Daoy (cell line): ENCODE measurements at places on chromosomes 3 and 15.
A peak's percentile ranks its signal among the peaks of the same experiment; 100 is the strongest.

- DNase-seq = no peak
Measured at GRCh38 chr3:89360156-89360555, 252.7 kb downstream of the EPHA3 start.

GRCh38 chr3:187769771-187770170 is 24.5 kb upstream of the BCL6 start:
- no peak for DNase-seq

DNA sequence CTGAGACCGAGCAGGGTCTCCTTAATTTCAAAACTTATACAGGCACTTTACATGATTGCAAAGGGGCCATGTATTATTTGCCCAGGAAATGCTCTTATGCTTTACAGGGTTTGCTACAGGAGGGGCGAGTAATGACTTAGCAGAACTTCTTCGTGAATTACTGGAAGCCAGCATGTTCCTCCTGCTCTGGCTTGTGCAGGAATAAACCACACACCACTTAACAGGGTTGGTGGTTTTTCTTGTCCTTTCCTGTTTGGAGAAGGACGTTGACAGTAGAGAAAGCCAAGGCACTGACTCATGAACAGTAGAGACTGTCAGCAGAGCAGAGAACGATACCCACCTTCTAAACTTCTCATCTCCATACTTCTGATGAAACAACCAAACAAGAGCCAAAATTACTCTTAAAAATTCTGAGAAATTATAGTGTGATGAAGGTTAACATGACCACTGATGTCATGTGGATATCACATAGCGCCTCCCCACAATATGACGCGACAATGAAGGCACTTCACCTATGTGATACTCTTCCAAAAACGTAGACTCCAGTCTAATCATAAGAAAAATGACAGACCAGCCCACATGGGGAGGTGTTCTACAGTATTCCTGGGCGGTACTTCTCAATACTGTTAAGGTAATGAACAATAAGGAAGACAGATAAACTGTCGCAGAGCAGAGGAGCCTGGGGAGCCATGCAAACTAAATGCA is 24.7 kb upstream of the MCTP2 start:
- DNase-seq = peak; percentile 87

DNA sequence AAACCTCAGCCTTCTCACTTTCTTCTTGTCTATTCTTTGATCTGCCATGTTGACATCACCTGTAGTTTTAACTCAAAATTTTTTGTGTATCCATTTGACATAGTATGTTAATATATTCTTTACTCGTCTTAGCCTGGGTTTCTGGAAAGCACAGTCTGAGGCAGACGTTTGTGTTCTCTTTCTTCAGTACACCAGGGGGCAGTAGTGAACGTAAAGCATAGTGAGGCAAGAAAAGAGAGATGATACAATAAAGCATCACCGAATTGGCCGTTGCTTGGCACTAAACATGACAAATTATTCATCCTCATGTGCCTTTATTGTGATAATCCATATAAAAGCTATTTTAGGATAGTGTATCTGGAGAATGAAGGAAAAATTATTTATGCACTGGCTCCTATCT is 141.0 kb upstream of the MYRIP start:
- no peak for DNase-seq

DNA sequence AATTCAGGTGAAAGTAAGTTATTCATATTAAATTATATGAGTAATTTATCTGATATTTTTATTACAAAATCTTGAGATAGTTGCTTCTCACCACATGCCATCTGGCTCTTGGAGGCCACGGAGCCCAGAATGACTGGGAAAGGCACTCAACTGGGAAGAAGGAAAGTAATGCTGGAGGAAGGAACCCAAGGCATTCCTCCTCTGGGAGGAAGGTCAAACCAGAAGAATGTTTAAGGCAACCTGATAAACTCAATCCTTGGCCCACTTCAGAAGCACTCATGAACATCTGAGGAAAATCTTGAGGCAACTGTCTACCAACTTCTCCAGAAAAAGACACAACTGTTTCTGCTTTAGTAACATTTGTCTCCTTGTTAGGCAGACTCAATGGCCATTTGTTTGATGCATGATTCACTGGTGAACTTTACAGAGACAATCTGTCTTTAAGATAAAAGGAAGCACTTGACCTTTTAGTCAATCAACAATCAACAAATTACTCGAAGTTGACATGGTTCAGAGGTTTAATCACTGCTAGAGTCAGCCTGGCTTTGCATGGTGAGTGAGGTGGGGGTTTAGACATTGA is 261.4 kb upstream of the MME start:
- no peak for DNase-seq

GRCh38 chr3:151076626-151077025 is 8.8 kb upstream of the MED12L start:
- no peak for DNase-seq

DNA sequence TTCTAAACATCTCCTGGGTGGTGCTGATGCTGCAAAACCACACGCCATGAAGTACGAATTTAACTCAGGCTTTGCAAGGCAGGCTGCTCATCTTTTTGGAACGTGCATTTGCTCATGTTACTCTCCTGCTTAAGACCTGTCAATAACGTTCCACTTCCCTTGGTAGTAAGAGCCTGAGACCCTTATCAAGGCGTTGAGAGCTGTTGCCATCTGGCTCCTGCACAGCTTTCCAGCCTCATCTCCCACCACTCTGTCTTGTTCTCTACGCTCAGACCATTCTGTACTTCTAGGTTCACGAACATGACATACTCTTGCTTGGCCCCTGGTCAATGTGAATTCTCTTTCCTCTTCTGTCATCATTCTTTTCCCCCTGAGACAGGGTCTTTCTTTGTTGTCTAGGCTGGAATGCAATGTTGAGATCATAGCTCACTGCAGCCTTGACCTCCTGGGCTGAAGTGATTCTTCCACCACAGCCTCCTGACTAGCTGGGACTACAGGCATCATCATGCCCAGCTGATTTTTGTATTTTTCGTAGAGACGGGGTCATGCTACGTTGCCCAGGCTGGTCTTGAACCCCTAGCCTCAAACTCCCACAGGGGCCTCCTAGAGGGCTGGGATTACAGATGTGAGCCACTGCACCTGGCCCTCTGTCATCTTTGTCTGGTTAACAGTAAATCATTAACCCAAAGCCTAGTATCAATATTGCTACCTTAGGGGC is 202.8 kb downstream of the CADPS start:
- no peak for DNase-seq

DNA sequence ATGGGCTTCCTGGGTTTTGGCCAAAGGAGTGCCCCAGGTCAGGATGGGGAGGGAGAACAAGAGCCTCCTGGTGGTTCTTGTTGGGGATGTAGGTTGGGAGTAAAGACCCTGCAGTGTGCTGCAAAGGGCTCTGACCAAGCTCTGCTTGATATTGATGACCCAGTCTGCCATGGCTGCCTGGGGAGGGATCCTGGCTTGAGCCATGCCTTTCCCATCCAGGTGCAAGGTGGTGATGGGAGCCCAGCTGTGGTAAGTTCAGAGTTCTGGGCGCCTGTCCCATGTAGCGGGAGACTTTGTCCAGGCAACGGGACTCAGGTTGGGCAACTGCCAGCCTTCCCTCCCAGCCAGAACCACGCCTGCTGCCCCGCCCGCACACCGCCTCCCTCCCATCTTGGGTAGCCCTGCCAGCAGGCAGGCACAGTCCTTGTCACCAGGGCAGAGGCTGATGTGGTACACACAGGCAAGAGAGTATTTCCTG is 2.6 kb downstream of the GNAI2 start:
- DNase-seq = peak; percentile 46

- no peak for DNase-seq
Measured at GRCh38 chr3:8420612-8421011, 81.0 kb upstream of the LMCD1 start.

DNA sequence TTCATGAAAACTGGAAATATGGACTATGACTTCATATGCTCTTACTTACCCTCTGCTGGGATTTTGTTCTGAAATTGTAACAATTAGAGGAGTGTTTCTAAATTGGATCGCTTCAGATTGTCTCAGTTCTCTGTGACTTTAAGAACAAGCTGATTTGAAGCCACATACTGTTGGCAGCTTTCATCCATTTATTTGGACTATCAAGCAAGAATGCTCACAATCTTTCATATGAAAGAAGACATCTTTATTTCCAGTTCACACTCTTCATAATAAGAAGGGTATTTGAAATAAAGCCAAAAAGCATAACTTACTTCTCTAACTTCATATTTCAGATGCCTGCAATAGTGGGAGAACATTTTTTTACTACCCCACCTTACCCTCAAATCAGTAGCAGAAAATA is 491.6 kb upstream of the TPRG1 start:
- DNase-seq = no peak

DNA sequence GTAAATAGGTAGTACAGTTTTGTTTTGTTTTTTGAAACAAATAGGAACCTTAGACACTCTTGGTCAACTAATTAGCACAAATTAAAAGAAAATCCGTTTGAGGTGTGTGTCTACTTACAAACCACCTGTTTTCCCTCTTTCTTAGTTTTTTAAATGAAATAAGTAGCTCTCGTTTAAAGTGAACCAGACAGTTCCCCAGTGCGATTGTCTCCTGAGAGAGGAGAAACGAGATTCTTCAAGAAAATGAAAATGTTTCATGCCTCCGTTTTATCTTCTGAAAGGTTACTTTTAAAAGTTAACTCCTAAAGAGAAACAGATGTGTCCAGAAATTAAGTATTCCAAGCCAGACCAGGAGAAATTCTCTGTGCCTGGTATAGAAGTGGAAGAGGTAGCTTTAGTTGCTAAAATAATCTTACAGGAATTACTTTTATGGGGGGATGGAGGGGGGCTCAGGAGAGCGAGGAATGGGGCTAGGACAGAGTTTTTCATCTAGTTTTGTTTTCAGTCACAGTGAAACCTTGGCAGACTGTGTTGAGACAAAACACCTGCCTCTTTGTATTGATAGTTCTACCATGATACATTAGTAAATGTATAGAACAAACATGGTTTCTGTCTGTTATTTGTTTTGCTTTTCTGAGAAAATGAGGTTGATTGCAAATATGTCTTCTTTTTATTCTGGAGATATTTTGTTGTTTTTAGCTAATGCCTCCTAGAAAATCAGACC is 155.1 kb upstream of the CNTN4 start:
- DNase-seq = no peak

DNA sequence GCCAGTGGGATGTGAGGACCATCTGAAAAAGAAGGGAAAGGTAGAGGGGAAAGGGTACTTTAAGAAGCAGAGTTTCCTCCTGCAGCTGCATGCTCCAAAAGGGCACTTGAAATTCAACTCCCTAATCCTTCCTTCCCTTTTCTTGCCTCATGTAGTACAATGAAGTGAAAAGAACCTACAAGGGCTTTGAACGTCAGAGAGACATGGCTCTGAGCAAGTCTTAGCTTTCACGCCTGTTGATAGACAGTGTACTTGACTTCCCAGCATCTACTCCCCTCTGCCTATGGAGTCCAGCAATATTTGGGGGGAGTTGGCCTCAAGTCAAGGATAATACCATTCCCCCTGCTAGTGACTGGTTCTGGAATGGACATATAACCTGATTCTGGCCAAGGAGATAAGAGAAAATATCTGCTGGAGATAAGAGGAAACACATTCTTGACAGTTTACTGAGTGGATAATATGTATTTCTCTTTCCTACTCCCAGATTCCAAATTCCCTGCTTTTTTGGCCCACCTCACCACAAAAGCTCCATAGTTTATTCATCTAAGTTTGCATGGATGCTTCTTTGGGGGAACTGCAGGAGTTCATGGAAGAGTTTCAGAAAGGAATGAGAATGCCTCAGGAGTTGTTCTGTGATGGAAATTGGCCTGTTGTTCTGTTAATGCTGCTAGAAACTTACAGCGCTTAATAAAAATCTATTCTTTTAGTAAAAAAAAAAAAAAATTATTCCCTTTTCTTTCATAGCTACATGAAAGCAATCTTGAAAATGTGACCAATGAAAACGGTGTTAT is 193.0 kb upstream of the TPM1 start:
- DNase-seq = no peak

DNA sequence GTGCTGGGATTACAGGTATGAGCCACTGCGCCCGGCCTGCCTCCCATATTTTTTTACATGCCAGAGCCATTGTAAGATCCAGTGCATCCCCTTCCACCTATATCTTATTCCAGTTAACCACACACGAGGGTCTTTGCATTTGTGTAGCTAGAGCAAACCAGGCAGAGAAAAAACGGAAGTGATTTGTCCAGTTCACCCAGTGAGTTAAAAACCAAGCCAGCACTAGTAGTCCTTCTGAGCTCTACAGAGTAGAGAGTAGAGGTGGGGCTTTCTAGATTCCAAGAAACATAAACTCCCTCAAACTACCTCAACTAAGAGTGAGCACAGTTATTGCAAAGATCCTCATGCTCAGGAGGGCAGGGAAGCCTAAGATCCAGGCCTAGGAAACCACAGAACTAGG is 34.7 kb downstream of the TMEM158 start:
- DNase-seq = no peak

- DNase-seq = no peak
Measured at GRCh38 chr3:188253123-188253793, 99.3 kb downstream of the LPP start.

DNA sequence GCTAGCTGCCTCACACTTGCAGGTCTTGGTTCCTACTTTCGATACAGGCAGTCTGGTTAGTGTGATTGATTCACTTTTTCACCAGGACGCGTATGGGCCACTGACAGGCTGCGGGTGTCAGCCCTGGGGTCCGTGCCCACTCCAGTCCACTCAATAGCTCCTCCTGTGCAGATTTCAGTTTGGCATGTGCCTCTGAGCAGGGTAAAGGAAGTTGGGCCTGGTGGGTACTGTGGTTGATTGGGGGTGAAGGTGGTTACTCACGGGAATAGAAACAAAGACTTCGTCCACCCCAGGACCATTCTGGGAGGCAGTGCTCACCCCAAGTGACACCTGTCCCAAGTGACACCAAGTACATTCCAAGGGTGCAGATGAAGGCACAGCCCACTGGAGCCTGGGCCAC is 62.3 kb downstream of the EPHB1 start:
- DNase-seq = no peak

- DNase-seq = no peak
Measured at GRCh38 chr3:39819899-39820298, 10.5 kb downstream of the MYRIP start.

DNA sequence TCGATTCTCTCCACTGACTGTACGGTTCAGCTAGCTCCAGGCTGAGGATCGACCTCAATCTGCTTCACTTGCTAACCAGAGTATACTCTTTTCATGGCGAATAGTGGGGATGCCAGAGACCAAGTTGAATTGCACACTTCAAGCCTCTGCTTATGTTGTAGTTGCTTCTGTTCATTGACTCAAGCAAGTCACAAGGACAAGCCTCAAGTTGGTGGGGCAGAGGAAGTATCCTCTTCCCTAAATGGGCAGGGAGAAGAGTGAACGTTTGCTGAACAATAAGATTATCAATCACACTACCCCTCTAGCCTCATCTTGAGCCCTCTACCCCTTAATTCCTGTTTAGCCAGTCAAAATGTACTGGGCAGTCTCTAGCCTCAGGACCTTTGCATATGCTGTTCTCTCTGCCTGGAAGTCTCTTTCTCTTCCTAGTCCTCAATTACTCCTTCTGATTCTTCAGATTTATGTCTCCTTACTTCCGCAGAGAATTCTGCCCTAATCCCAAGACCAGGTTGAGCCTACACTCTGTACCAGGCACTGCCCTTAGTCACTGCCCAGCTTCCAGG is 390.4 kb upstream of the PROK2 start:
- no peak for DNase-seq

GRCh38 chr3:141410846-141411245 is 42.5 kb downstream of the ZBTB38 start:
- DNase-seq = peak; percentile 42
